Stimulated activated CD4-positive, alpha-beta T cell treated with anti-CD3 and anti-CD28 coated beads, TNF-alpha, amount 100 ng/mL, for 4 hours (primary cell): ENCODE measurements at places on chromosomes 6 and 20.

GRCh38 chr6:1868561-1869261 lies 259.0 kb downstream of the FOXC1 start:
- DNase-seq = no peak

- DNase-seq = no peak
Measured at GRCh38 chr20:5309971-5310370, 6.8 kb downstream of the PROKR2 start.

- no peak for DNase-seq
Measured at GRCh38 chr6:130853555-130854183, 26.5 kb downstream of the SMLR1 start.

- DNase-seq = no peak
Measured at GRCh38 chr6:18406955-18407749, 20.0 kb downstream of the RNF144B start.

DNA sequence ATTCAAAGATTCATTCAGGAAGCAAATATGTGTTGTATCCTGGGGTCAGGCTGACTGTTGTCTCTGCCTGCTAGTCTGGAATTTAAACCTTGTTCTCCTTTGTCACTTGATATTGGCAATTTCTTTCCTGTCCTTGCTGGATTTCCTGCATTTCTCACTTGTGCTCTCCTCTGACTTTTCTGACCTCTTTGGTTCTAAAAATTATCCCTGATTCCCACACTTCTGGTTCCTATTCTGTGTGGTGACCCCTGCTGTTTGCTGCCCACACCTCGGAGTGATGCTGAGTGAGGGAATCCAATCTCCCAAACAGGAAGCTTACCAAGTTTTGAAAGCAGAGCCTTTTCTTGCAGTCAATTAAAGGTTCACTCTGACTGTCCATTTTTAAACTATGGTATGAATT lies 345.3 kb downstream of the CDKAL1 start:
- DNase-seq = no peak

DNA sequence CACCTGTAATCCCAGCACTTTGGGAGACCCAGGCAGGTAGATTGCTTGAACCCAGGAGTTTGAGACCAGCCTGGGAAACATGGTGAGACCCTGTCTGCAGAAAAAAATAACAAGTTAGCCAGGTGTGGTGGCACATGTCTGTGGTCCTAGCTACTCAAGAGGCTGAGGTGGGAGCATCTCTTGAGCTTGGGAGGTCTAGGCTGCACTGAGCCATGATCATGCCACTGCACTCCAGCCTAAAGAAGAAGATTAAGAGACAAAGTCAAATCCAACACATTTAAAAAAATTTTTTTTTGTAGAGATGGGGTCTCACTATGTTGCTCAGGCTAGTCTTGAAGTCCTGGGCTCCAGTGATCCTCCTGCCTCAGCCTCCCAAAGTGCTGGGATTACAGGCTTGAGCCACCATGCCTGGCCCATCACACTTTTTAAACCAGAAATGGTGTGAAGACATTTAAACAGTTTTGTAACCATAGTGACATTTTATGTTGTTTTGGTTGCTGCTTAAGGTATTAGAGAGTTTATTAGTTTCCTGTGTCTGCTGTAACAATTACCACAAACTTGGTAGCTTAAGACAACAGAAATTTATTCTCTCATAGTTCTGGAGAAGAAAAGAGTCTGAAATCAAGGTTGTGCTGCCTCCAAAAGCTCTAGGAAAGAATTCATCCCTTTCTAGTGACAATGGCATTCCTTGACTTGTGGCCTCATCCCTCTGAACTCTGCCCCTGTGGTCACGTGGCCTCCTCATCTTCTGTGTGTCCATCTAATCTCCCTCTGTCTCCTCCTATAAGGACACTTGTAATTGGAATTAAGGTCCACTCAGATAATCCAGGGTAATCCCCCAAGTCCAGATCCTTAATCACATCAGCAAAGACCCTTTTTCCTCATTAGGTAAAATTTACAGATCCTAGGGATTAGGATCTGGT lies 104.6 kb upstream of the TNFAIP3 start:
- DNase-seq = no peak

GRCh38 chr20:36366623-36367369 lies 60.7 kb downstream of the DLGAP4 start:
- no peak for DNase-seq

DNA sequence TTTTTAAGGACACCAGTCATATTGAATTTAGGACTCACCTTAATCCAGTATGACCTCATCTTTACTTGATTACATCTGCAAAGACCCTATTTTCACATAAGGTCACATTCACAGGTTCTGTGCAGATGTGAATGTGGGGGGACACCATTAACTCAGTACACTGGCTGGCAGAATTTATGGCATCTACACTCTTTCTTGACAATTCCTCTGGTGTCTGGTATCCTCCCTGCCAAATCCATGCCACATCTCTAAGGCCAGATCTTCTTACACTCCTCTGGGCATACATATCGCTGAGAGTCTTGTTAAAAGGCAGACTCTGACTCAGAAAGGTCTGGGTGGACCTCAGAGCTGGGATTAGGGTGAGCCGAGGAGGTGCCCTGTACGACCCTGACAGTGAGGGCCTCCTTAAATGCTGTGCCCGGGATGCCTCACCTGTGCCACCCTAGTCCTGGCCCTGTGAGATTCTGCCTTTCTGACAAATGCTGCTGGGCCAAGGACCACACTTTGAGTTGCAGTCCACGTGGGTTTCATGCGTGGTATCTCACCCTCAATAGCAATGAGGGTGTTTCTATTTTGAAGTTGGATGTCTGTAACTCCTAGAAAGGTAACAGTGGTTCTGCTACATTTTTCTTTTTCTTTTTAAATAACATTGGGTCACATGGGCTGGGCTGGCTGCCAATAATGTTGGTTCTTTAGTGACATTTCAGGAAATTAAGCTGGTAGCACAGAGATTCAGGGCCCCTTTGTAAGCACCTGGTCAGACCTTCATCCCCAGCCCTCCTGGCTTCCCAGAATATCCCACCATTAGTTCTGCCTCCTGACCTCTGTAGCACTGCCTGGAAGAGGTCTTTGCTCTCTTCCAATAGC lies 17.2 kb upstream of the LRRN4 start:
- DNase-seq = no peak

DNA sequence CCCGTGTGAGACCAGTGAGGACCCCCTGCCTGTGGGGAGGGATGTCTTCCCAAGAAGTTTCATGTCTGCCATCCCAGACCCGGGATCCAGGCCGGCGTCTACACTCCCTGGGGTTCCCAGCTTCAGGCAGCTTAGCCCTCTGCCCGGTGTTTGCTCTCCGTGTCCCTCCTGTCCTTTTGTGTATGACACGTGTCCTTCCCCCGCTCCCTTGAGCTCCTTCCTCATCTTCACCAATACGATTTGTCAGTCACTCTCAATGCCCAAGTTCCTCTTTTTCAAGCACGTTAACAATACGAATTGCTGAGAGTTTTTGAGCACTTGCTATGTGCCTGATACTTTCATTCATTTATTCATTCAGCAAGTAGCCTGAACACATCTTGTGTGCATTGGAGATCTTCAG lies 115.6 kb upstream of the PTPN1 start:
- DNase-seq = no peak

GRCh38 chr20:47929368-47930115 lies 144.3 kb upstream of the SULF2 start:
- no peak for DNase-seq

- DNase-seq = no peak
Measured at GRCh38 chr20:50323209-50323608, 132.6 kb downstream of the CEBPB start.

DNA sequence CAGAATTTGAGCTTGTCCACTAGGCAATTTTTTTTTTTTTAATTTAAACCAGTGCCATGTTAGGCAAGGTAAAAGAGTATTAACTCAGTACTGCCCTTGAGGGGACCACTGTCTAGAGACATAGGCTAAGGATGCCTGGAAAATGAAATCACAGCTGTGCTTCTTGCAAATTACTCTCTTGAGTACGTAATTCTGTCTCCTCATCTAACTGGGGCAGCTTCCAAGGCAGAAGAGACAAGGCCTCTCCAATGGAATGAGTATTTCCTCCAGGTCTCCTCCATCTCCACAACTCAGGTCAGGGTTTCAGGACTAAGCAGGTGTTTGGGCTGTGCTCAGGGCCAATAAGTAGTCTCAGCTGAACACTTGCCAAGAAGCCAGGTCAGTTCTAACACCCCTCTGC lies 33.8 kb upstream of the MRPS10 start:
- no peak for DNase-seq

- no peak for DNase-seq
Measured at GRCh38 chr20:58824843-58825242, 25.9 kb downstream of the GNAS-AS1 start.
